Activated CD4-positive, alpha-beta T cell treated with anti-CD3 and anti-CD28 coated beads, Interleukin-2, amount 10 ng/mL, durations not matched to agents 24 days and 14 days (primary cell): ENCODE measurements at places on chromosomes 3 and 15.

- no peak for DNase-seq
Observed at GRCh38 chr15:39918688-39919385, 1.2 kb downstream of the GPR176 start.

DNA sequence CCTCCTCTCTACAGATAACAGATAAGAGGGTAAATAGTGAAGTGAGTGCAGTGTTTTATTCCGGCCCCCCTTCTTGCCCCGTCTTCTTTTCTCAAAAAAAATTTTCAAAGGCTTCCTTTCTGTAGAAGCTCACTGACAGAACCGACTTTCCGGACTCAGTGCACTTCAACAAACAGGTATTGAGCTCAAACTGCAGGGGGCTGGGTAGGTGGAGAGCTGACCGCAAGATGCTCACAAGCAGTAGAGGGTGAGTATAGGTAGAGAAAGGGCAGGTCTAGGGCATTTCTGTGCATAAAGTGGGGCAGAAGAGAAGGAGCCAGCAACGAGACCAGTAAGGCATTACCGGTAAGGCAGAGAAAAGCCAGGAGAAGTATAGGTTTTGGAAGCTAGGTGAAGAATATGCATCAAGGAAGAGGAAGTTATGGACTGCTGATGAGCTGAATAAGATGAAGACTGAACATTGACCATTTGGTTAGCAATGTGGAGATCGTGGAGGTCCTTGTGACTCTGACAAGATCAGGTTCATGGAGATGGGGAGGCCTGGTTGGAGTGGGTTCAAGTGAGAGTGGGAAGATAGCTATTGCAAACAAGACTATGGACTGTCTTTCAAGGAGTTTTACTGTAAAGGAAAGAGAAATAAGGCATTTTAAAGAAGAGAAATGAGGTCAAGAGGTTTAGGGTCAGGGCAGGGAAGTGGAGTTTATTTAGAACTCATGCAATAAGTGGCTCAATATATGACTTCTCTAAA, 97.4 kb downstream of the ST6GAL1 start:
- peak; percentile 92 for DNase-seq

DNA sequence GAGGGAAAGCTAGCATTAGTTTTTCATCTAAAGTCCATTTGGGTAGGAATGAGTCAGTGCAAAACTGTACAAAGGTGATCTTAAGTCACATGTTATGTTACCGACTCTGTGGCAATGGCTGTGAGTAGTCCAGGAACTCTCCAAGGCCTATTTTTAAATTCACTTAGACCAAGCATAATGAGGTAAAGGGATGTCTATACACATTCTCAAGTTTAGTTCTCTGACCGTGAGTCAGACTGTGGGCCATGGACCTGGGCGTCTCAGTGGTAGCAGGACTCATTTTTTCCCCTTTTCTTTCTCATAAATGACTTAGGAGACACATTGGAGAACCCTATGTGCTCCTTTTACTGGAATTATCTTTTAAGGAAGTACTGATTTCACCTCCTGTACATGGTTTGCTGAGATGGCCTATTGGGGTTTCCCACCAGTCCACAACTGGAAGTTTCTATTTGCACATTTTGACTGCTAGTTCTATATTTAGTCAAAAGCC, 488.7 kb upstream of the TPRG1 start:
- no peak for DNase-seq

- peak; percentile 79 for DNase-seq
Observed at GRCh38 chr15:92810418-92811138, 89.5 kb upstream of the CHD2 start.

- DNase-seq, result peak; percentile 72
Observed at GRCh38 chr3:184380185-184380626, 352 bp downstream of the CHRD start.

GRCh38 chr3:7289121-7289520, 428.2 kb downstream of the GRM7 start:
- DNase-seq, result no peak

DNA sequence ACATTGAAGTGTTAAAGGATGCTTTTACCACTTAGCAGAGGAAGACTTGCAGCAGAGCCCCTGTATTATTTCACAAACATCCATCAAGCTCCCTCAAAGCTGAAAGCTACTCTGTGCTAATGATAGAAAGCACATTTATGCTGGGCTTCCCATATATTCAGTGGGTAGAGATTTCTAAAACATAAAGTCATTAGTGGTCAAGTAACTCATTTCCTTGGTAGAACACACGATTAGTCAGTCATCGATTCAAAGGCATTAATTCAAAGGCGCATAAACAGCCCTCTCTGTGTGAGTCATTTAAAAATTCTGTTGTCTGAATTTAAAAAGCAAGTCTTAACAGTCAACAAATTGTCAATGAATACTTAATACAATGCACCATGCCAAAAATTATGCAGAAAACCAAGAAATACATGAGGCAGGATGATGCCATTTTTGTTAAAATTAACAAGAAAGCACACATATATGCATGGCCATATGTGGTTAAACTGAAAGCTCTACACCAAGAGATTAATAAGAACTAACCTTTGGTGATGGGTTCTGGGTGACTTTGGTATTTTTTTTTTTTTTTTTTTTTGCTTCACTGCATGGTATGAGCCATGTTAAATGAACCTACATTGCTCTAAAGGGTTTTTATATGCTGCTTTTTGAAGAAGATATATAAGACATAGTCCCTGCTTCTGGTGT, 61.7 kb downstream of the LDHAL6B start:
- no peak for DNase-seq

DNA sequence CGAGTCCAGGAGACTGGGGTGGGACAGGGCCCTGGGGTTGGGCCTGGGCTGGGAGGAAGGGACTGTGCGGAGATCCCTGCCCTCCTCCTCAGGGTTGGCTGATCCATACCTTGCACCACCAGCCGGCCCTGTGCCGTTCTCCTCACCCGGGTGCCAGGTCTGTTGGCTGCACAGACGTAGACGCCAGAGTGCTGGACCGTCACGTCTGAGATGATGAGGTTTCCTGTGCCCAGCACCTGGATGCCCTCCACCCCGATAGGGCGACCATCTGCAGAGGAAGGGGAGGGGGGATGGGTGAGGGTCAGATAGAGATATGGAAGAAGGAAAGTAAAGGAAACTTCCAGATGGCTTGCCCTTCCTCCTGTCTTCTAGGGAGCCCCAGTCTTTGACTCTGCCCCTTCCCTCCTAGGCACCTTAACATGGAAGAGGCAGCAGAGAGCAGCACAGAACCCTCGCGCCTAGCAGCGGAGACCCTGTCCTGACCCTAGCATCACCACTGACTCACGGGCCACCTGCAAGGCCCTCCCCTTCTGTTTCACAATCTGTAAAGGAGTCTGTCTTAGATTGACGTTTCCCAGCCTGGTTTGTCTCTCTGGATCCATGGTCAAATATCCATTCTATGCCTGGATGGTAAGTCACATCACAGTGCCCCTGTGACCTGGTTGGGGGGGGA, 28.8 kb downstream of the RNU5B-1 start:
- DNase-seq, result no peak

DNA sequence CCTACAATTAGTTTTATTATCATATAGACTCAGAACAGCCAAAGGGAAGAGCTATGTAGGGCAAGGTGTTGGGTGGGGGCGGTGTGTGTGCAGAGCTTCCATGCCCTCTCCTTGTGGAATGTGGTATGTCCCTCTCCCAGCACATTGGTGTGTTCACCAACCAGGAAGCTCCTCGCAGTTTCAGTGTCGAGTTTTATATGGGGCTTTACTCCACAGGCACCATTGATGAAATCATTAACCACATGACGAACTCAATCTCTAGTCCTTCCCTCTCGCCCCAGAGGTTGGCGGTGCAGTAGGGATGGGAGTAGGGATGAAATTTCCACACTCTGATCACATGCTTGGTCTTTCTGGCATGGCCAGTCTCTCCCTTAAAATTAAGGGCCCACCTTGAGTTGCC, 13.6 kb upstream of the SRP14 start:
- DNase-seq, result no peak

DNA sequence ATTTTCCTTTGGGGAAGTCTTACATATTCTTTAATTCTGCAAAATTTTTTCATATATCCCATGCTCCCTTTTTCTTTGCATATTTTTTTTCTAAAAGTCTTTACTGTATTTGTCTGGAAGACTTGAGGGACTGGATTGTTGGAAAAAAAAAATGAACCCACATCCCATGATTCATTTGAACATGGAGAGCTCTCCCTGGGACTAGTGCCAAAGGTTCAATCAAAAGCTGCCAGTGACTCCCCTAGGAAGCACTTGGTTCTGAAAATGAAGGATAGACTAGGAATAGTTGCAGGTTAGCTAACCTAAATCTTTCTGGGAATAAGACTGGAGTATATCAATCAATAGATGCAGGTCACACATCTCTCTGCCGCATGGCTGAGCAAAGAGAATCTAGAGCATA, 16.4 kb upstream of the BNC1 start:
- no peak for DNase-seq

DNA sequence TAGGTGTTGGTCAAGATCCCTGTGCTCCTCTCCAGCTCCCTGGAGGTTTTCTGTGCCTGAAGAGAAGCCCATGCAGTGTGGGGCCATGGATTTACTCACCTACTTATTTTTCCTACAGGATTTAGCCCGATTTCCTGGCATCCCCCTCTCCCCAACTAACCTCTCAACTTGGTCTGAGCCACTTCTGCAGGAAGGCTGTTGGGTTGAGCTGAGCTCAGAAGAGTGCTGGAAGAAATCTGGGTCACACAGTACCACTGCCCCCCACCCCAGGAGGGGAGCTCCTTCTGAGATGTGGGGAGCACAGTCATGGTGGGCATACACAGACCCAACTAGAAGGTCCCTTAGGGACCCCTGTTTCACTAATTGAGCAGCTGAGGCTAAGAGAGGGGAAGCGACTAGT, 34.4 kb upstream of the SLCO2A1 start:
- DNase-seq, result no peak

DNA sequence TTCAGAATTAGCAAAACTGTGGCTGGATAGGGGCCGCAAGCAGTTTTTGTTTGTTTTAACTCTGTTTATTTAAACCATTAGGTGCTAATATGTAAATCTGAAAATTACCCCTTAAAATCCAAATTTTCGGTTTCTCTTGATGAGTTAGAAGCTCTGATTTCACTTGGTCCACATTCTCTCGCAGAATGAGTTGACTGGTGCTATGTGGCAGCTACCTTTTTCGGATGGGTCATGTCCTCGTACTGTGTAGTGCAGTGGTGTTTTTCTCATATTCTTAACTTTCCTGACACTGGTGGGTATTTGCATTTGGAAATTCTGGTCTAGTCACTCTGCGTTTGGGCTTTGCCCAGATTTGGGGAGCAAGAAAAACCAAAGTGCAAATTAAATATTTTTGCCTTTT, 87.1 kb downstream of the DIPK2A start:
- DNase-seq, result no peak

- DNase-seq, result no peak
Observed at GRCh38 chr3:59289831-59290230, 240.0 kb upstream of the CFAP20DC start.

DNA sequence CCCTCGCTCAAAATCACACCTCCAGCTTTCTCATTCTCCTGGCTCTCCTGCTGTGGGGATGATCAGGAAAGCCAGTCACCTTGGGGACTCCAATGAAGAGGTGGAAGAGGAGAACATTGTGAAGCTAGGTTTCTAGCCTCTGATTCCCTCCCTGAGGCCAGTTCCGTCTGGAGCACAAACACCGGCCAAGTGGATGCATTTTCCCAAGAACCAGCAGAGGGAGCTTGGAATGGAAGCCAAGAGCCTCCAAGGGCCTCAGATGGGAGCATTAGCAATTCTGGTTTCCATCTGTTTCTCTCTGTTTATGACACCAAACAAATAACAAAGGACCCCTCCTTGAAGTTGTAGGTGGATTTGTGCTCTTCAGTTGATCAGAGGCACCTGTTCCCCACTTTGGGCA, 40.6 kb upstream of the NMNAT3 start:
- DNase-seq, result no peak

DNA sequence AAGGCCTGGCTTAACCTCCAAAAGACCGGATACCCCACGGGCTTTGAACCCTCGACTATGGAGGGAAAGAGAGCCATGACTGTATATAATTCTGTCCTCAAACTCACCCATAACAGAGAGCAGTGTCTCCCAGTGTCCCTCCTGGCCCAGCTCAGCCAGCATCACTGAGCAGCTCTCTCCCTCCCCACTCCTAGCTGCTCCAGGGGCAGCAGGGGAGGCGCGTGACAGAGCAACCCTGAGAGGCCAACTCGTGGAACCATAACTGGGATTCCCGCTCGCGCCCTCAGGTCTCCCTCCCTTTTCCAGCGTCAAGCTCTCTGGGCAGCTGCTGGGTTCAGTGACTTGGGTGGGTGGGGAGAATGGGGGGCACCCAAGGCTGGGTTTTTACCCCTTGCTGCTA, 561 bp upstream of the CPLX3 start:
- no peak for DNase-seq

GRCh38 chr3:123094516-123095313, 27.9 kb downstream of the PDIA5 start:
- no peak for DNase-seq

- DNase-seq, result no peak
Observed at GRCh38 chr15:101172501-101173071, 79.3 kb downstream of the CHSY1 start.

GRCh38 chr3:187804745-187805121, 59.5 kb upstream of the BCL6 start:
- DNase-seq, result peak; percentile 62

DNA sequence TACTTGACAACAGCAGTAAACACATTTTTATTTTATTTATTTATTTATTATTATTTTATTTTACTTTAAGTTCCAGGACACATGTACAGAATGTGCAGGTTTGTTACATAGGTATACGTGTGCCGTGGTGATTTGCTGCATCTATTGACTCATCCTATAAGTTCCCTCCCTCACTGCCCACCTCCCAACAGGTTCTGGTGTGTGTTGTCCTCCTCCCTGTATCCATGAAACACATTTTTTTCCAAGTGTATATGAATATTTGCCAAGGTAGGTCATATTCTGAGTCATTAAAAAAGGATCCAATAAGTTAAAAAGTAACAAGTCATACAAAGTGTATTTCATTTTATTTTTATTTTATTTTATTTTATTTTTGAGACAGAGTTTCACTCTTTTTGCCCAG, 567.3 kb upstream of the KCNMB2 start:
- DNase-seq, result no peak

DNA sequence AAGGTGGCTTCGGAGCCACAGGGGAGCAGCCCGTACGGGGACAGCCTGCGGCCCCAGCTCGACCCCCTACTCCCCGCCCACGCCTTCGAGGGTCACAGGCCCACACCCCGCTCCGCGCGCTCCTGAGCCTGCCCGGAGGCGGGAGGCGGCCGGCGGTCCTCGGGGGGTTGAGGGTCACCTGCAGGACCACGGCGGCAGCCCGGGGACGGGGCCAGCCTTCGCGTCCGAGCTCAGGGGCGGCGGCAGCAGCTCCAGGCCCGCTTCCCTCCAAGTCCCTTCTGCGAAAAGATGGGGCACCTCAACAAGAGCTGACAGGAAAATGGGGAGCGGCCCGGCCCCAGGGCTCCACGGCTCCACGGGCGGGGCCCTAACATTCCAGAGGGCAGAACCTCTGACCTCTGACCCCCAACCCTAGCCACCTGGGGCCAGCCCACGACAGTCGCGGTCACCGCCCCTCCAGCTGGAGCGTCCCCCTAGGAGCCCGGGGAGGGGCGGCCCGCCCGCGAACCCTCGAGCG, 428 bp downstream of the LYSMD4 start:
- DNase-seq, result no peak

DNA sequence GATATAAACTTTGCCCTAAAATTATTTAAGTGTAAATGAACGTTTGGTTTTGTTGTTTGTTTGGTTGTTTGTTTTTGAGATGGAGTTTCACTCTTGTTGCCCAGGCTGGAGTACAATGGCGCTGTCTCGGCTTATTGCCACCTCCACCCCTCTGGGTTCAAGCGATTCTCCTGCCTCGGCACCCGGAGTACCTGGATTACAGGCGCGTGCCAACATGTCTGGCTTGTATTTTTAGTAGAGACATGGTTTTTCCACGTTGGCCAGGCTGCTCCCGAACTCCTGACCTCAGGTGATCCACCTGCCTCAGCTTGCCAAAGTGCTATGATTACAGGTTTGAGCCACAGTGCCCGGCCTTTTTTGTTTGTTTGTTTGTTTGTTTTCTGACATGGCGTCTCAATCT, 87.9 kb upstream of the CHD2 start:
- no peak for DNase-seq
